ENCODE measurements at places on chromosomes 2 and 18.

- DNase-seq: peak; percentile 19
Observed at GRCh38 chr2:118089139-118089800, 999 bp downstream of the INSIG2 start.

DNA sequence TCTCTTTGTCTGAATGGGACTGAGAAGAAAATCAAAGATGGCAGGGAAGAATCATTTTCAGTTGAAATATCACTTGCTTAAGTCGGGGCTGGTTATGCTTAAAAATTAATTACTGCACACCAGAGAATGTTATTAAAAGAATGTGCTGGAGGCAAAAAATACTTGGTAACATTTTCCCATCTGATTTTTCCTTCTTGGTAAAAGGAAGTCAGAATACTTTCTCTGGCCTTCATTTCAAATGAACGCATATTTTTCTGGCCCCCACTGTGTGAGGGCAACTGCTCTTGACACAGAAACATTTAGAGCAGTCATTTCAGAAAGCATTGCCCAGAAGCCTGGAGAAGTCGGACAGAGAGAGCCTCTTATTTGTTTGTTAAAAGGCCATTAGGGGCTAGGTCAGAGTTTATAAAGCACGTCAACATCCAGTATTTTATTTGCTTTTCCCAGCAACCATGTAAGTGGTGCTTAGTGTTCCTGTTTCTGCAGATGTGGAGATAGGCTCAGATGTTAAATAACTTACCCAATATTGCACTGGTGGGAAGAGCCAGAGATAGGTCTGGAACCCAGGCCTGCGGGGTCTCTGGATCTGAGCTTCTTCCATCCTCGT lies 32.9 kb upstream of the LYPD6B start:
- no peak for DNase-seq

GRCh38 chr18:12928206-12928605 lies 19.6 kb upstream of the SEH1L start:
- peak; percentile 11 for DNase-seq

- DNase-seq: no peak
Observed at GRCh38 chr2:17912266-17912691, 33.8 kb downstream of the KCNS3 start.

Data from fibroblast of skin of right quadriceps (primary cell).